ENCODE measurements at places on chromosomes 5 and 9. TPM values are rescaled to one million over a fixed set of nuclear protein-coding genes. Genes with fewer than 3 reads are reported as not detected.
A peak's percentile ranks its signal among the peaks of the same experiment; 100 is the strongest.

The CDO1 gene
- total RNA-seq = 18.4 TPM

The DRD1 gene
- not detected for total RNA-seq

The C9orf85 gene
- total RNA-seq = 29.3 TPM

The AK6 gene
- total RNA-seq = 50.4 TPM

The NMUR2 gene
- not detected for total RNA-seq

DNA sequence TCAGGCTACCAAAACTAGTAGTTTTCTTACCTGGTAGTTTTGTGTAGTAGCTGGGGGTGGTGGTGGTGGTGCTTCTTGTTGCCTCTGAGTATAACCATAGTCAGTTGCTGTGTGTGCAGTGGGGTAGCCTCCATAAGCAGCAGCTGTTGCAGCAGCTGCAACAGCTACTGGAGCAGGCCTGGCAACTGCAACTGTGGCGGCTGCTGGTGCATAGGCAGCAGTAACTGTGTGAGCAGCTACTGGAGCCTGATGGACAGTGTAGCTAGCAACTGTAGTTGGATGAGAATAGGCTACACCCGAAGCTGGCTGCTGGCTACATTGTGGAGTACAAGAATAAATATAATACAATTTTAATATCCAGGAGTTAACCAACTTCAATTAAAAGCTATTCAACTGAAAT is 24.7 kb downstream of the ZFR start:
- no peaks in the 10 kb centered on the region for H3K27me3 ChIP-seq
- H3K36me3 ChIP-seq = peaks cover under 1% of the 10 kb centered on the region
- no peaks in the 10 kb centered on the region for H3K4me1 ChIP-seq
- H3K27ac ChIP-seq = no peak overlapping the region
- no peak overlapping the region for H3K4me3 ChIP-seq
- no peak for DNase-seq

- no peak overlapping the region for H3K27ac ChIP-seq
- peak; percentile 36 for DNase-seq
- H3K4me1 ChIP-seq = no peaks in the 10 kb centered on the region
- H3K27me3 ChIP-seq = no peaks in the 10 kb centered on the region
- no peaks in the 10 kb centered on the region for H3K36me3 ChIP-seq
Measured at GRCh38 chr9:31140316-31140715, 1244.1 kb upstream of the ACO1 start.

DNA sequence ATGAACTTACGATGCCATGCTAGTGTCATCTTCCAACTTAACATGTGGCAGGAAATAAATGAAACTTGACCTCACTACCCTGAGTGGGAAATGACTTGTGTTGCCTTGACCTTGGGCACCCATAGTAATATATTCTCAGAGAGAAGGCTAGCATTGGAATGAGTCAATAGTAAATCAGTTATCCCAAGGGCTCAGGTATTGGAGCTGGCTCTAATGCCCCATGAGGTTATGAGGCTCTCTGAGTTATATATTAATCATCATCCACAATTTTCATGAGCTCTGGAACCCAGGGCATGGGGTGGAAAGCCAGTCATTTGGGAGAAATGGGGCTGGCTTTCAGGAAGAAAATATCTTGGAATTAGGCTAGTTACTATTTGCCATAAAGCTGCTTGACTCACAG is 42.4 kb upstream of the SMIM32 start:
- no peak overlapping the region for H3K4me3 ChIP-seq
- no peaks in the 10 kb centered on the region for H3K27me3 ChIP-seq
- H3K4me1 ChIP-seq = peaks cover 7% of the 10 kb centered on the region
- no peak overlapping the region for H3K27ac ChIP-seq

DNA sequence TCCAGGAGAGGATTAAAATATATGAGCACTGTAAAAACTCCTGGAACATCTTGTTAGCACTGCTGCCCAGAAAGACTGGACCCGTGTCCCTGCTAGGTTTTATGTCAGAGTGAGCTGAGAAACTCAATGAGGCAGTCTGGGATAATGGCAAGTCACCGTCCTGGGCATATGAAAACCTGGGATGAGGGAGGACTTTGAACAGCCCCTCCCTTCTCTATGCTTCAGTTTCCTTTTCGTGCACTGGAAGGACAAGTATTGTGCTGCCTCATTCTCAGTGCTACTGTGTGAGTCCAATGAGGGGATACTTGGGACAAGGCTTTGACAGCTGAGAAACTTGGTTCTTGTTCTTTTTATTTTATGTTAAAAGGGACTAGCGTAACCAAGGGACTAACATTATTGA is 143.0 kb upstream of the SHB start:
- H3K36me3 ChIP-seq = no peaks in the 10 kb centered on the region
- DNase-seq = no peak
- H3K27ac ChIP-seq = no peak overlapping the region
- H3K27me3 ChIP-seq = peaks cover 59% of the 10 kb centered on the region
- H3K4me1 ChIP-seq = peaks cover 40% of the 10 kb centered on the region
- H3K4me3 ChIP-seq = no peak overlapping the region

GRCh38 chr5:109453251-109453650 is 43.5 kb upstream of the PJA2 start:
- no peak overlapping the region for H3K27ac ChIP-seq
- no peaks in the 10 kb centered on the region for H3K27me3 ChIP-seq
- H3K4me3 ChIP-seq = no peak overlapping the region

- H3K27ac ChIP-seq = no peak overlapping the region
- no peaks in the 10 kb centered on the region for H3K36me3 ChIP-seq
- H3K4me1 ChIP-seq = no peaks in the 10 kb centered on the region
- no peaks in the 10 kb centered on the region for H3K27me3 ChIP-seq
- no peak for DNase-seq
Measured at GRCh38 chr5:112119508-112119907, 299.6 kb downstream of the EPB41L4A start.

GRCh38 chr9:99004717-99005460 is 61.2 kb downstream of the COL15A1 start:
- no peak for DNase-seq
- peaks cover 16% of the 10 kb centered on the region for H3K4me1 ChIP-seq
- no peaks in the 10 kb centered on the region for H3K27me3 ChIP-seq
- H3K36me3 ChIP-seq = no peaks in the 10 kb centered on the region
- H3K4me3 ChIP-seq = no peak overlapping the region

DNA sequence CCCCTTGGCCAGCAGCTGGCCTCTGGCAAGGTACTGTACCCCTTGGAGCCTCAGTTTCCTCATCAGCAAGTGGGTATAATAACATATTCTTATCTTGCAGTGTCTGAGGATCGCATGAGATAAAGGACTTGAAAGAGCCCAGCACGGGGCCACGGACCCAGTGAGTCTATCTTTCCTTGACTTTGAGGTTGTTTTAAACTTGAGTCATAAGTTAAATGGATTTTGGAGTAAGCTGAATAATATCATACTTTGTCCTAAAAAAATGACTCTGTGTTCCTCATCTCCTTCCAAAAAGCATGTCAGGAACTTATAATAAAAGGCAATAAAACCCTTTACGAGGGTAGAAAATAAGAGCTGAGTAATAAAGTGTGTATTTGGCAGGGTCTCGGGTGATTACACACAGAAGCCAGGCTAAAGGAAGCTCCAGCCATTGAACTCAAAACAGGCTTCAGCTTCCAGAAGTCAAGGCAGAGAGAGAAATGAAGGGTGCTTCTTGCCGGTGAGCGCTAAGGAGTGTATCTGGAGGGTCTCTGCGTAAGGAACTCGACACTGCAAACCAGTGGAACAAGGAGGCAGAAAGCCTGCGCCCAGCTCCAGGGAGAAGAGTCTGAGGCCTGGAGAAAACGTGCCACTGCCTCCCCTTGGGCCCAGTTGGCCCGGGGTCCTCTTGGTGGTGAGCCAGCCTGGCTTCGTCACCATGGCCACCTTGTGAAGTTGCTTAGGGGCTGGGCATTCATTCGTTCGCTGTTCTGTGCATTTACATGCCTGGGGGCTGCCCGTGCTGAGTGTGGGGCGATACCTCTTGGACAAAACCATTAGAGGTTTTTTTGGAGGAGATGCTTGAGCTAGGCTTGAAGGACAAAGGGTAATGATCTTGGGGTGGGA is 72.4 kb upstream of the PHYKPL start:
- H3K36me3 ChIP-seq = no peaks in the 10 kb centered on the region
- no peak for DNase-seq
- H3K4me3 ChIP-seq = no peak overlapping the region

DNA sequence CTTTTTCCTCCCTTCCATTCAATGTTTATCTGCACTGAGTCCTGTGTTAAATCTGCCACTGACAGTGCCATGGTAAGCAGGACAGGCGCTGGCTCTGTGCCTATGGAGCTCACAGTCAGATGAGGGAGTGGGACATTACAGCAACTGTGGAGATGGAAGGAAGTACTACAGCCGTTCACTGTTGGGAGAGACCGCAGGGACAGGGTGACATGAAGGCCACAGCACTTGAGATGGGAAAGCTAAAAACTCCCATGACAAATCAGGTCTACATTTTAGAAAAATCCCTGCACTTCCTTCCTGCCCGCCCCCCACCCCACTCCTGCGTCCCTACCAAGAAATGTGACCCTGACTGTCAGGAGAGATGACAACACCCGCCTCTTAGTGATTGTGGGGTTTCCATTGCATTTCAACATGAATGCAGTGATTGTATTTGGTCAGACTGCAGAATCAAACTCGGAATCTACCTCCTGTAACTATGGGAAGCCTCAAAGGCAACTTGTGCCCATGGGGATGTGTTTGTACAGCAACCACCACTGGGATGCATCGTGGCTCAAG is 56.4 kb downstream of the GTF3C4 start:
- H3K4me1 ChIP-seq = no peaks in the 10 kb centered on the region
- DNase-seq = no peak
- no peak overlapping the region for H3K4me3 ChIP-seq
- H3K27ac ChIP-seq = no peak overlapping the region

DNA sequence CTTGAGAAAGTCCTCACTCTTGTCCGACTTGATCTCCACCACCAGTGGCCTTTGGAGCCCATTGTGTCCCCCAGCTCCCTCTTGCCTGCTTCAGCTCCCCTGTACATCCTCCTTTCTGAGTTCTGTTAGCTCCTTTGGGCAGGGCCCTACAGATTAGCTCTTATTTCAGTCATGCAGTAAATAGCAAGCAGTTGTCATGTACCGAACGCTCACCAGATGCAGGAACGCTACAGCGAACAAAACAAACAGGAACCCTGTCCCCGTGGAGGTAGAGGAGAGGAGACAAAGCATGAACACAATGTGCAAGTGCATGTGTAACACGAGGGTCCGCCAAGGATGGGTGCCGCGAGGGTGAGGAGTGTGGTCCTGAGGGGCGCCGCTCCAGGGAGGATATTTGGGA is 111.3 kb downstream of the PDZD2 start:
- no peak for DNase-seq
- peaks cover 18% of the 10 kb centered on the region for H3K4me1 ChIP-seq
- no peak overlapping the region for H3K4me3 ChIP-seq
- H3K27me3 ChIP-seq = no peaks in the 10 kb centered on the region
- no peaks in the 10 kb centered on the region for H3K36me3 ChIP-seq
- no peak overlapping the region for H3K27ac ChIP-seq

DNA sequence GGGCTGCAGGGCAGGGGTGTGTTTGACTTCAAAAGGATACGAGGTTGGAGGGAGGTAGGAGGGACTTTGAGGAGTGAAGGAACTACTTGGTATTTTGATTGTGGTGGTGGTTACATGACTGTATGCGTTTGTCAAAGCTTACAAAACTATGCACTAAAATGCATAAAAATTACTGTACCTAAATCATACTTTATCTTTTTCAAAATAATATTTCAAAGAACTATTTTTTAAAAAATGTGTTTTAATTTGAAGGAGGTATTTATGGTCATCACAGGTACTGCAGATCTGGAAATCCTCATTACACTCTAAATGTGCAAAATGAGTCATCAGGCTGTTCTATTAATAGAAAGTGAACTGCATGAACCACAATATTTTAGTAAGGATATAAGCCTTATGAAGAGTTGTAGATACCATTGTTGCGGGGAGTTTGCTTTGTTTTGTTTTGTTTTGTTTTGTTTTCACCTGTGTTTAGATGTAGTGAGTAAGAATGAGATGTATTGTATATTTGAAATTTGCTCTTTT is 116.9 kb downstream of the ARRDC3 start:
- no peak overlapping the region for H3K27ac ChIP-seq
- no peak overlapping the region for H3K4me3 ChIP-seq
- H3K27me3 ChIP-seq = no peaks in the 10 kb centered on the region
- H3K36me3 ChIP-seq = no peaks in the 10 kb centered on the region
- no peak for DNase-seq
- H3K4me1 ChIP-seq = no peaks in the 10 kb centered on the region

DNA sequence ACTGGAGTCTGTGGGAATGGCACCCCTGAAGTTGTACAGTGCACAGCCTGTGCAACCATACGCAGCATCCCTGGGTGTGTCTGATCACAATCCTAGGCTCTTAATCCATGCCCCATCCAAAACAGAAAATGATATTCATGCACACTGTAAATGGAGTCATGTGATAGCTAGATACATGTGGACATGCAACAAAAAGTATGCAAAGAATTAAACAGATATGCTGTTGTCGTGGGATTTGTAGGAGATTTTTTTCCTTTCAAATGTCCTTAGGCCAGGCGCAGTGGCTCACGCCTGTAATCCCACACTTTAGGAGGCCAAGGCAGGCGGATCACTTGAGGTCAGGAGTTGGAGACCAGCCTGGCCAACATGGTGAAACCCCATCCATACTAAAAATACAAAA is 36.1 kb downstream of the PRRX2 start:
- H3K4me1 ChIP-seq = peaks cover 10% of the 10 kb centered on the region
- H3K27me3 ChIP-seq = peaks cover 26% of the 10 kb centered on the region

DNA sequence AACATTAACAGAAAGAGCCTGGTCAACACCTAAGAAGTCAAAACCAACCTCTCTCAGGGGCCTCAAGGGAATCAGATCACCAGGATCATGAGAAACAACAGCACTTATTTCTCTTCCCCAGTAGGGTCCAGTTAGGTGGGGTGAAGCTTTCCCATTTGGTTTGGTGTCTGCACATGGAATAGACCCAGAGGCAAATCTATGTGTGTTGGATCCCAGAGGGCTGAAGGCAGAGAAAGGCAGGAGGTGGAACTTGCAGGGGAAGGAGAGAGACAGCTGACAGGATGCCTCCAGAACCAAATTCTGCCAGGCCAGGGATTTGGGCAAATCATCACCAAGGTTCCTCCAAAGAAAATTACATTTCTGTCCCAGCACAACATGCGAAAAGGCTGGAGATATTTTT is 104.8 kb upstream of the SPOCK1 start:
- H3K36me3 ChIP-seq = no peaks in the 10 kb centered on the region
- no peaks in the 10 kb centered on the region for H3K27me3 ChIP-seq
- no peak for DNase-seq
- H3K4me1 ChIP-seq = peaks cover 6% of the 10 kb centered on the region
- no peak overlapping the region for H3K4me3 ChIP-seq
- H3K27ac ChIP-seq = no peak overlapping the region

- no peak overlapping the region for H3K4me3 ChIP-seq
- DNase-seq = no peak
- H3K36me3 ChIP-seq = no peaks in the 10 kb centered on the region
- no peaks in the 10 kb centered on the region for H3K4me1 ChIP-seq
- peaks cover 50% of the 10 kb centered on the region for H3K27me3 ChIP-seq
Measured at GRCh38 chr5:135559354-135559753, 19.4 kb downstream of the CXCL14 start.

- H3K4me1 ChIP-seq = peaks cover 18% of the 10 kb centered on the region
- DNase-seq = no peak
- no peak overlapping the region for H3K4me3 ChIP-seq
- H3K27ac ChIP-seq = no peak overlapping the region
- H3K36me3 ChIP-seq = no peaks in the 10 kb centered on the region
Measured at GRCh38 chr5:109706095-109706494, 16.4 kb downstream of the MAN2A1 start.

GRCh38 chr5:93058309-93058708 is 522.7 kb downstream of the NR2F1-AS1 start:
- no peaks in the 10 kb centered on the region for H3K36me3 ChIP-seq
- no peaks in the 10 kb centered on the region for H3K27me3 ChIP-seq
- DNase-seq = no peak

All from neural progenitor cell (in vitro differentiated cells).